ENCODE measurements at places on chromosomes 11 and 22. TPM values are rescaled to one million over a fixed set of nuclear protein-coding genes. Genes with fewer than 3 reads are reported as not detected.

NRGN gene
- total RNA-seq, result 18.1 TPM

SCGB2A2 gene
- total RNA-seq, result not detected

PDE2A gene
- total RNA-seq, result 0.30 TPM

TEX12 gene
- 0.32 TPM for total RNA-seq

MS4A4A gene
- not detected for total RNA-seq

NLRP14 gene
- 0.11 TPM for total RNA-seq

HTR3B gene
- total RNA-seq, result not detected

EMID1 gene
- not detected for total RNA-seq

SYT7 gene
- total RNA-seq, result 0.04 TPM

KCTD14 gene
- 0.21 TPM for total RNA-seq

OR5M11 gene
- not detected for total RNA-seq

KCNQ1 gene
- 10.9 TPM for total RNA-seq

TMEM132A gene
- 1.9 TPM for total RNA-seq

SCGB1C1 gene
- not detected for total RNA-seq

TYR gene
- not detected for total RNA-seq

TST gene
- 1.8 TPM for total RNA-seq

MAPK1 gene
- total RNA-seq, result 91.9 TPM

SCN2B gene
- not detected for total RNA-seq

ZNF215 gene
- total RNA-seq, result 3.6 TPM

VPS51 gene
- total RNA-seq, result 123 TPM

ZC3H12C gene
- 1.6 TPM for total RNA-seq

Measured in activated CD4-positive, alpha-beta T cell treated with anti-CD3 and anti-CD28 coated beads for 36 hours (primary cell).